ENCODE measurements at places on chromosomes 2 and 18.

DNA sequence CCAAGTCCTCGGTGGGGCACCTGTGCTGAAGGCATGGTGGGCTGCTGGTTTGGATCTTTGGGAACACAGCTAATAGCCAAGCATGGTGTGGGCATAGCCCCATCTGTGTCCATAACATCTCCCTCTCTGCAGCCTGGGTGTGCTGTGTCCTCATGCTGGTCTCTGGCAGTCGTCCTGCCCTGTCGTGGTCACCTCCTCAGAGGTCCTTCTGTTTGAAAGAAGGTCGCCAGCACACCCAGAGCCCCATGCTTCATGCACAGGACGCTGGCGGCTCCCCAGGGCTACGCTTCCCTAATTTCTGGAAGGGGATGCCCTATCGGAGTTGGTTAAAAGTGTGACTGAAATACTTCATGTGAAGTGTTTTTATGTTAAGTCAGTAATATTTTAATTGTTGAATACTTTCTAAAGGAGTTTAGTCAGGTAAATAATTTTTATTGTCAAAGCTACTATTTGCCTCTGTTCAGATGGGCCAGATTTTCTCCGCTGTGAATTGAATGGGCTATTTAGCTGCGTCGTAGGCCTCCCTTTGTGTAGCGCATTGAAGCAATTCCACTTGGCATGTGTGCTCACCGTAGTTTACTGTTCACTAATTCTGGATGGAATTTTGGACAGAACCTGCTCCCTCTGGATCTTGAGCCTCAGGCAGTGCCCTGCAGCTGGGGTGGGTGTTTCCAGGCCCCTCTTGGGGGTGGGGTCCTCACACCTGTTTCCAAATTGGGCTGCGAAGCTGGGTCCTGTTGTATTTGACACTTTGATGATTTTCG lies 81.9 kb downstream of the WDSUB1 start:
- H3K4me1 ChIP-seq, result peaks cover 30% of the 10 kb centered on the region
- peak overlapping the region; percentile 76 for H3K27ac ChIP-seq
- H3K27me3 ChIP-seq, result no peaks in the 10 kb centered on the region
- H3K36me3 ChIP-seq, result peaks cover 10% of the 10 kb centered on the region
- H3K4me3 ChIP-seq, result no peak overlapping the region

- H3K4me1 ChIP-seq, result peaks cover 91% of the 10 kb centered on the region
- no peak for DNase-seq
- H3K27ac ChIP-seq, result peak overlapping the region; percentile 100
- peaks cover 26% of the 10 kb centered on the region for H3K36me3 ChIP-seq
- peak overlapping the region; percentile 81 for H3K4me3 ChIP-seq
These were observed 69.2 kb downstream of the TNS1 start for GRCh38 chr2:217933617-217933993.

DNA sequence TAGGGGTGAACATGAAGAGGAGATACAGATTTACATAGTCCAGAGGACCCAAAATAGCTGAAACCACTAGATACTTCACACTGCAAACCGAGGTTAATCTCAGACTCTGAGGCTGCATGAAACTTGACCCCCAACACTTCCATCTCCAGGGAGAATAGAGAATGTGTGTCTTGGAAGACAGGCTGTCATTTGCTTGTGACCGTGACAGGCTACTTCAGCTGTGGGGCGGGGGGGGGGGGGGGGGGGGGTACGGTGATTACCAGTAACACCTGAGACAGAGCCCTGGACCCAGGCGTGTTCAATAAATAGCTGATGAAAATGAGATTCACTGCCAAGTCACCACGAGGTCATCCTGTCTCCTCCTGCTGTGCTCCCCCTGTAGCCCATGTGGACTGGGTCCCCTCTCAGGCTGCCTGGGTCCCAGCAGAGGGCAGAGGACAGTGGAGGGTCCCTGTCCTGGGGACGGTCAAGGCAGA lies 5.7 kb upstream of the KLHL29 start:
- no peaks in the 10 kb centered on the region for H3K36me3 ChIP-seq
- no peaks in the 10 kb centered on the region for H3K27me3 ChIP-seq
- no peak overlapping the region for H3K27ac ChIP-seq
- H3K4me3 ChIP-seq, result no peak overlapping the region
- DNase-seq, result no peak
- H3K4me1 ChIP-seq, result peaks cover 2% of the 10 kb centered on the region

DNA sequence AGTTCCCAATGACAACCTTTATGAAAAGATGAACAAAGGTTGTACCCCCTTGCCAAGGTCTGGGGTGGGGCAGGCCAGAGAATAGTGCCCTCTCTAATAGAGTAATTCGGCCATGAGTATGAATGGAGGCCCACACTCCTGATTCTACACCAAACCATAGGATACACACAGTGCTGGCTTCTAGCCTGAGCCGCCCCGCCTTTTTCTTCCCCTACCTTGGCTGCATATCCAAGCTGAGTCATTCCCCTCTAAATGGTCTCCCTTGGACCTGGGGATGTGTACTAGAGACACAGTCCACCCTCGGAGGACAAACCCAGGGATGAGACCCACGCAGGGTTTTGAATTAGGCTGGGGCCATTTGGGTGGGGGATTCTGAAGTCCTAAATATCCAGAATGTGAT lies 107.2 kb upstream of the CAPN13 start:
- H3K36me3 ChIP-seq, result no peaks in the 10 kb centered on the region
- no peak overlapping the region for H3K27ac ChIP-seq
- DNase-seq, result no peak
- H3K27me3 ChIP-seq, result no peaks in the 10 kb centered on the region

DNA sequence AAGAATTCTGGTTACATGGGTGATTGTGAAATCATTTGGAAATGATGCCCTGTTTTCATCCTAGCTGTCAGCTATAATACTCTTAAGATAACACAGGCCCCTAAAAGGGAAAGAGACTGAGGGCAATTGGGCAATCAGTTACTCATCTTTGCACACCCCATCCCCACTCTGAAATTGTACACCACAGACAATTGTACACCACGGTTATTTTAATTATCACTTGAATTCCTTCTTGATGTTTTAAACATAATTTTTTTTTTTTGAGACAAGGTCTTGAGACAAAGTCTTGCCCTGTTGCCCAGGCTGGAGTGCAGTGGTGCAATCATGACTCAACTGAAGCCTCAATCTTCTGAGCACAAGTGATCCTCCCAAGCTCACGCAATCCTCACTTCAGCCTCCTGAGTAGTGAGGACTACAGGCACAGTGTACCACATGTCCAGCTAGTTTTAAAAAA lies 862.4 kb upstream of the ACVR2A start:
- H3K4me1 ChIP-seq, result no peaks in the 10 kb centered on the region
- H3K27ac ChIP-seq, result no peak overlapping the region
- H3K4me3 ChIP-seq, result no peak overlapping the region
- H3K27me3 ChIP-seq, result no peaks in the 10 kb centered on the region
- DNase-seq, result no peak
- H3K36me3 ChIP-seq, result no peaks in the 10 kb centered on the region

- H3K4me3 ChIP-seq, result no peak overlapping the region
- DNase-seq, result no peak
- no peaks in the 10 kb centered on the region for H3K4me1 ChIP-seq
- H3K36me3 ChIP-seq, result no peaks in the 10 kb centered on the region
- H3K27me3 ChIP-seq, result no peaks in the 10 kb centered on the region
These were observed 277.4 kb downstream of the NRXN1 start for GRCh38 chr2:50754514-50754913.

DNA sequence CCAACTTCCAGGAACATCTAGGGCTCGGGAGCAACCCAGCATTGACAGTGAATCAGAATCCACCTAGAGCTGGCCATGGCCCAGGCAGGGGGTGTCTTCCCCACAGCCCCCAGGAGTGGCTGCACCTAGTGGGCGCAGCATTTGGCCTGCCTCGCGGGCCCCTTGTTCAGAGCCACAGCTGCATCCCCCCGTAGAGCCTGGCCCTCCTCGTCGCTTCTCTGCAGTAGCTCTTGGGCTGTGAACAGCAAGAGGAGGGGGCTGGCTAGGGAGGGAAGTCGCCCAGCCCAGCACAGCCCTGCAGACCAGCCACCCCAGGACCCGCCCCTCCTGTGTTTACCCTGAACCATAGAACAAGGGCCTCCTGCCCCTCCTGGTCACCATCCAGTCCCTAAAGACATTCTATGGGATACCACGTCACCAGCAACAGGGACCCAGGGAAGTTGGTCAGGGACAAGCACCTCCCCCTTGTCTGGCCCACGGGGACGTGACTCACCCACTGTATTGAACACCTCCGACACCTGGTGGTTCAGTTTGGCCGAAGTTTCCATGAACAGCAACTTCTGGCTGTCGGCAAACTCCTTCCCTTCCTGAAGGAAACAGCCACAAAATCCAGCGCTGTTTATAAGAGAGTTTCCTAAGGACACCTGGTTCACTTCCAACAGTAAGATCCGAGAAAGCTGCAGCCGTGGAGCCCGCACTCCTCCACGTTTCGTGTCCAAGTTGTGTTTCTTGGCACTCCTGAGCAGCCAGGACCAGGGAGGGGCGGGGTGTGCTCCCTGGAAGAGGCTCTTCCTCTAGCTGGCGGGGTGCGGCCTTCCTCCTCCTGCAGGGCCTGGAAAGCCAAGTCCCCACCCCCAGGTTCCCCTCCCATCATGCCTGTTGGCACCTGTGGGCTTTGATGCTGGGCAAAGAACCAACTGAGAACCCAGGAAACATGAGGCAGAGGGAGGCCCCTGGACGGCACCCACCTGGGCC lies 8.8 kb downstream of the PRLH start:
- no peak overlapping the region for H3K27ac ChIP-seq
- H3K4me3 ChIP-seq, result no peak overlapping the region
- no peaks in the 10 kb centered on the region for H3K27me3 ChIP-seq
- no peaks in the 10 kb centered on the region for H3K36me3 ChIP-seq
- DNase-seq, result no peak

GRCh38 chr2:39320162-39320561 lies 76.4 kb upstream of the CDKL4 start:
- DNase-seq, result no peak
- no peaks in the 10 kb centered on the region for H3K36me3 ChIP-seq
- H3K4me3 ChIP-seq, result no peak overlapping the region

- H3K27ac ChIP-seq, result peak within 1 kb of the TSS; percentile 87
- H3K4me3 ChIP-seq, result peak within 1 kb of the TSS; percentile 95
These were observed at the start of gene FMNL2 for GRCh38 chr2:152335016-152335725. Gene FMNL2, plus strand, starts transcription at chr2:152335174.

GRCh38 chr2:108271691-108272253 lies 16.9 kb upstream of the SULT1C2 start:
- H3K4me3 ChIP-seq, result peak overlapping the region; percentile 20
- no peak for DNase-seq

DNA sequence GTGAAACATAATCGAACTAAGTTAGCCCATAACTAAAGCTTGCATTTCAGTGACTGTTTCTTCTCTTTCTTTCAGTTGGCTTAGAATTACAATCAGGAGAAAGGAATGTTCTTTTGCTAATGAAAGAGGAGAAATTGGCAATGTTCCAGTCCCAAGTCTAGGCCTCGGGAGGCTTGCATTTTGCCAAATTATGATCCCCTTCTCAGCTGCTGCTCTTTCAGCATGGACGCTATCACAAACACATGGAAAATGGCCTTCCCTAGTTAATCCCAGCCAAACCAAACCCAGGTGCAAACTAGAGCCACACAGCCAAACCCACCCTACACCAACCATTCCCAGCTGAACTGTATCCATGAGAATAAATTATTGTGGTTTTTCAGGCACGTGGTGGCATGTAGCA lies 605.2 kb upstream of the LRRTM4 start:
- H3K4me1 ChIP-seq, result no peaks in the 10 kb centered on the region
- no peaks in the 10 kb centered on the region for H3K36me3 ChIP-seq
- DNase-seq, result no peak
- no peak overlapping the region for H3K27ac ChIP-seq
- no peaks in the 10 kb centered on the region for H3K27me3 ChIP-seq

Measured in ascending aorta (tissue), 2 donors.